Stimulated activated CD4-positive, alpha-beta T cell treated with anti-CD3 and anti-CD28 coated beads, Interleukin-15, amount 100 ng/mL, for 24 hours (primary cell): ENCODE measurements at places on chromosomes 3 and 15.

GRCh38 chr3:4846543-4846942, 132.7 kb upstream of the BHLHE40 start:
- no peak for DNase-seq

DNA sequence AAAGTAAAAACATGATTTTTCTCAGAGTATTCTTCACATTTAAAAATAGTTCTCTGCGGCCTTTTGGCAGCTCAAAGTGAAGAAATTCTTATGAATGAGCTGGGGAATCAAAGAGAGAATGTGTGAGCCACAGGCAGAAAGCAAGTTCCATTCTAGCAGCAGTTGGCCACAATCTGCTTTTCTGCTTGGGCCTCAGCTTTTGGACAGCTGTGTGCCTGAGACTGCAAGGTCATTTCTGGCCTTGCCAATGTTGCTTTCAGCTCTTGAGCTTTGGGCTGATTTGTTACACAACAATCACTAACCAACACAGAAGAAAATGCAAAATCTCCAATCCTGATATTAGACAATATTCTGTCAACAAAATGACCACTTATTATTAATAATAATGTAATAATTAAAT, 14.4 kb upstream of the TM4SF4 start:
- no peak for DNase-seq

GRCh38 chr15:49421991-49422390, 1.1 kb upstream of the FGF7 start:
- DNase-seq = peak; percentile 37

DNA sequence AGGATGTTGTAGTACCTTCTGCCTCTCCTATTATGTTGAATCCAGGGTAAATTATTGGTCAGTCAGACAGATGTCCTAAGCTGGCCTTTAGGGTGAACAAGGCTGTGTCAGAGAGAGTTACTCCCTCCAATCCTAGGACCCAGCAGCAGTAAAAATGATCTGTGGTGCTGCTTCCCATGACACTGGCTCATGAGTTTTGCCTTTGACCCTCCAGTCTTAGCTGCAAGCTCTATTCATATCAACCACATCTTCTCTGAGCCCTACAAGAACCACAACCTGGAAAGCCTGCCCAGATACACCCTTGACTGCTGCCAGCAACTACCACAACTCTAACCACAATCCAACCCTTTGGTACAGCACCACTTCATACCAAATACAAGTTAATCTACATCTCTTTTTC, 27.2 kb upstream of the PHLDB2 start:
- DNase-seq = peak; percentile 13

- DNase-seq = no peak
Measured at GRCh38 chr3:177827511-177828207, 630.4 kb upstream of the TBL1XR1 start.

DNA sequence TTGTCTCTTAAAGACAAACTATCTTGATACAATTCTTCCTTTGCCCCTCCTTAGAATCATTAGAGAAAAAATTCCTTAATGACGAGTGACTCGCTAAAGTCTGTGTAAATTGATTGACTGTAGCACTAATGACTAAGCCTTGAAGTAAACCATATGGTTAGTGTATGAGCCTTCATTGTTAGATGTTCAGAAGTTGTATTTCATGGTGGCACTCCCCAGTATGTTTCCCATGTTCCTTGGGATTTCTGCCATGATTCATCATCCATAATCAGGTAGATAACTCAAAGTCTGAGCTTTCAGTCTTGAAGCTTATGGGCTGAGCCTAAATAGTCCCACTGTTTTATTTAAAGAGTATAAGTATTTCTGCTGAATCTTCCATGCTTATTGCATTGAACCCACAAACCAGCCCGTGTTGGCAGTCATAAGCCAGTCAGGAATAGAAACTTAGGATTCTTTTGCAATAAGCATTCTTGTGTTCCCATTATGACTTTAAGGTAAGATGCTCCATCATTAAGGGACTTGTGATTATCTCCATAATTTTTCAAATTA, 371.2 kb upstream of the RARB start:
- no peak for DNase-seq

DNA sequence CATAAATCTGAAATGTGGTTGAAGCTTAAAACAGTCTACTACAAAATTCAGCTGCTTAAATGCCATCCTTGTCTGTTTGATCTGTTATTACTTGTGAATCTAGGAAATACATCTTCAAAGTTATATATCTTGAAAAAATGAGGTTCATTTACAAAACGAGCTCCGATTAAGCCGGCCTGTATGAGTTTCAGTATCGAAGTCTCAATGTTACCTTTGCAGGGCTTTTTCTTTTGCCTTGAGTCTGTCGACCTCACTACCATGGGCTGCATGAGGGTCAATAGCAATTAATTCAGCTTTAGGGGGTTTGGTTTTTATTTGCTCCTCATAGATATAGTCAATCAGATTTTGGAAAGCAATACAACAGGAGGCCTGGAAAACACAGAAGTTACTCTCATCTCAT, 23.2 kb downstream of the ERICH6 start:
- no peak for DNase-seq

DNA sequence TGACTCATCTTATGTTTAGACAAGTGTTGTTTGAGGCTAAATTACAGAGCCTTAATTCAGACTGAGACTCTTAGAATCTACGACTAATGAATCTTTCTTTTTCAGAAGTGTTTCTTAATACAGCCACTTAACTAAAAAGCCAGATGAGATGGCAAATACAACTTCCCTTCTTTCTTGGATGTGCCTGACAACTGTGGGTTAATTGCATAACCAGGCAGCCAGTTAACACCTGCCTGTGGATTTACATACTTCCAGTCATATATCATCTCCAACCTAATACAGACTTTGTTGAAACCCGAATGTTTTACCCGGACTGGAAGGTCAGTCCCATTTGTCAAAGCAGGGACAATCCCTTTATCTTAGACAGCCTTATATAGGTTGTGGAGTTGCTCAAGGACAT, 297.6 kb downstream of the VPS13C start:
- no peak for DNase-seq

- DNase-seq = no peak
Measured at GRCh38 chr3:107514453-107514852, 8.3 kb upstream of the BBX start.

GRCh38 chr3:31534065-31534425, 1.3 kb downstream of the STT3B start:
- no peak for DNase-seq

DNA sequence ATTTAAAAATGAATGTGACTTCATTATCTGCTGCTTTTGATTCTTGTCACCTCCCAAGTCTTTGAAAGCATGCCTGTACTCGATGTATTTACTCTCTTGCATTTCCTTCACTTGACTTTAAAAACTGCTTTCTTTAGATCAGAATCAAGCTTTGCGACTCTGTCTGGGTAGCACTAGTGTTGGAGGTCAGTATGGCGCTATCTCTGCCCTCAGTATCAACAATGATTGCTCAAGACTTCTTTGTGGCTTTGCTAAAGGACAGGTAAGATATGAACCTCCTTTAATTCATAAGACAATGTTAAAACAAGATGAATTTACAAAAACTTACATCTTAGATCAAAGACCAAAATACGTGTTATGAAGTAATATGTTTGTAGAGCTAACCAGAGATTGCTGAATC, 37.0 kb downstream of the VPS8 start:
- no peak for DNase-seq

DNA sequence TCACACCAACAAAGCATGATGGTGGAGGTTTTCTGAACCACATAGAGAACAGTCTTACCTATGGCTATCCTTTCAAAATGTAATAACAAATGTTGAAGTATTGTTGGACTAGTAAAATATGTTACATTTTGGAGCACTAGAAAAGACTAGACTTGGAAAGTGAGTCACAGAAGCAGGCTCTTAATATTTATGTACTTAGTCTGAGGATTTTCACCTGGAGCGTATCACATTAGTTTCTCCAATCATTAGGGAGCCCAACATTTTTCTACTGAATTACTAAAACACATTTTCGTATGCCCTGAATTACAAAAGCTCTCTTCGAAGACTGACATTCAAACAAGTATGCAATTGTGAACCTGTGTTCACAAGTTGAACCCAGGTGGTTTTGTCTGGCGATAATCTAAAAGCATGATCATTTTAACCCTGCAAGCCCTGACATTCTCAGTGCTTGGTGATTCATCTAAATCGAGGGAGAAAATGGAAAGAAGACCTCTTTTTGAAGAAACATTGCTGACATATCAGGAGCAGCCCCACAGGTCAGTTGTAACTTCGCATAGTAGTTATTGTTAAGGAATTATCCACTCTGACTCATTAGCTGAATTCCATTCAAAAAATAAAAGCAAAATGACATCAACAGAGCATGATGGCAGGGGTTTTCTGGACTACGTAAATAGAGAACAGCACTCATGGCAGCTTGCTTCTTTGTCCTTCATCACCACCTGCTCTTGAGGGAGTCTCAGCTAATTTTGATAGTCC, 679.8 kb upstream of the NECTIN3 start:
- DNase-seq = no peak

GRCh38 chr15:55740981-55741832, 1.7 kb downstream of the PRTG start:
- no peak for DNase-seq

DNA sequence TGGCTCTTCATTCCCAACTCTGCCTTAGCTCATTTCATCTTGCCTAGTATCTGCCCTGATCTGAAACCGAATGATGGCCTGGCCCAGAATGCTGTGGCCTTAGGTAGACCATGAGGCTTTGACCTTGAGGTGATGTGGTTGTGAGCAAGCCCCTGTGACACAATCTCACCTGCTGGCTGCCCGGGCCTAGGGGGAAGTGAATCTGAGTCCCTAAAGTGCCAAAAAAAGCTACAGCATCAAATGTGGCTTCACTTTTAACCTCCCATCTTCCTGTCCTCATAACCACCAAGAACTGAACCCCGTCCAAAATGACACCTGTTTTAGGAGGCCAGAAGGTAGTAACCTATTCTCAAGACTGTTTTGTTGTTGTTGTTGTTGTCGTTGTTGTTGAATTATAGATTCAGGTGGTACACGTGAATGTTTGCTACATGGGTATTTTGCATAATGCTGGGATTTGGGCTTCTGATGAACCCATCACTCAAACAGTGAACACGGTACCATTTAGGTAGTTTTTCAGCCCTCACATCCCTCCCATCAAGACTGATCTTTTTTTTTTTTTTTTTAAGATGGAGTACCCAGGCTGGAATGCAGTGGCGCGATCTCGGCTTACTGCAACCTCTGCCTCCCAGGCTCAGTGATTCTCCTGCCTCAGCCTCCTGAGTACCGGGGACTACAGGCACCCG, 54.6 kb downstream of the MCCC1 start:
- DNase-seq = no peak

GRCh38 chr3:174116421-174116820, 718.9 kb downstream of the NLGN1 start:
- no peak for DNase-seq

- no peak for DNase-seq
Measured at GRCh38 chr3:195758721-195759353, 38.1 kb downstream of the MUC20 start.

- no peak for DNase-seq
Measured at GRCh38 chr3:124584245-124584551, 146.1 kb upstream of the UMPS start.

- peak; percentile 19 for DNase-seq
Measured at GRCh38 chr15:51401872-51402517, 60.5 kb downstream of the GLDN start.

GRCh38 chr3:25143356-25144025, 284.6 kb upstream of the RARB start:
- DNase-seq = no peak

- DNase-seq = no peak
Measured at GRCh38 chr15:49986326-49986725, 132.7 kb downstream of the ATP8B4 start.
